B cell (primary cell): ENCODE measurements at places on chromosomes 1 and 21.
A peak's percentile ranks its signal among the peaks of the same experiment; 100 is the strongest.

DNA sequence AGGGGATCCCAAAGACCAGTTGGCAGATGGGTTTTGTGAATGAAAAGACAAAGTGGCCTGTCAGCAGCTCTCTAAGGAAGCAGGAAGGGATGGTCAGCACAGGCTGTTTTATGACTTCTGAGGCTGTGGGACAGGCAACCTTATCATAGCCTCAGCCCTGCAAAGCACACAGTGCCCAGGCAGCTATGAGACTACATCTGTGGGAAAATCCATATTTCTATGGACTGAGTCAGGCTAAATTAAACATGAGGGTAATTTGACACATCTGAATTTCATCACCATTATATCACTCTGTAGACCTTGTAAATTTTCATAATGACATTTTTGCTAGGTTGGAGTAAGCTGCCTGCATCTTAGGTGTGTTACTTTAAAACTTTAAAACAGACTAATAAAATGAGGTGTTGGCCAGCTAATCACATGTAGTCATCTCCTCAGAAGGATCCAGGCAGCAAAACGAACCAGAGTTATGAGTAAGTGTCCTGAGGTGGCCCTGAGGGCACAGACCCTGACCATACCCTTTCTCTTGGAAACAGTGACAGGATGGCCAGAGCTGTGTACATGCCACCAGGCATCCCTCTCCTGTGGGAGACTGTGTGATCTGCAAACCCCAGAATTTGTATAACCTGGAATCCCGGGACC lies 14.6 kb downstream of the NGF start:
- DNase-seq: no peak

- no peak for DNase-seq
Observed at GRCh38 chr1:25554886-25555752, 11.7 kb downstream of the LDLRAP1 start.

- no peak for DNase-seq
Observed at GRCh38 chr1:108892356-108893140, 15.8 kb downstream of the GPSM2 start.

GRCh38 chr1:193030280-193030679 lies 28.9 kb downstream of the UCHL5 start:
- DNase-seq: no peak

- DNase-seq: no peak
Observed at GRCh38 chr1:243977094-243977493, 74.0 kb upstream of the ZBTB18 start.

GRCh38 chr1:81151206-81151605 lies 649.5 kb upstream of the ADGRL2 start:
- no peak for DNase-seq

GRCh38 chr1:47871799-47872353 lies 125.3 kb downstream of the TRABD2B start:
- no peak for DNase-seq

DNA sequence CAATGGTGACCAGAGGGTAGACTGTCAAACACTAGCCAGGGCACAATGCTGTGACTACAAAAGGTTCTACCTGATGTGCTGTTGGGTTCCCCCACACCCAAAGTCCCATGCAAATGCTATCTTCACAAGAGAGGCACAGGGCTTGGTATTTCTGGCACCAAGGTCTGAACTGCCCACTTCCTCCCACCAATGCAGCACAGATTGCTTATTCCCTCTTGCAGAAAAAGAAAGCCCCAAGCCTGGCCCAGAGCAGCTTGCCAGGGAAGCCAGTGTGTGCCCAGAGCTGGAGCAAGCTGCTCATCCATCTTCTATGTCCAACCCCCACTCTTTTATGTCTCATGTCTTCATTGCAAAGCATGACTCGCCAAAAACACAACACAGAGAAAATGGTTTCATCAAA lies 149.4 kb upstream of the CAMK1G start:
- DNase-seq: no peak

DNA sequence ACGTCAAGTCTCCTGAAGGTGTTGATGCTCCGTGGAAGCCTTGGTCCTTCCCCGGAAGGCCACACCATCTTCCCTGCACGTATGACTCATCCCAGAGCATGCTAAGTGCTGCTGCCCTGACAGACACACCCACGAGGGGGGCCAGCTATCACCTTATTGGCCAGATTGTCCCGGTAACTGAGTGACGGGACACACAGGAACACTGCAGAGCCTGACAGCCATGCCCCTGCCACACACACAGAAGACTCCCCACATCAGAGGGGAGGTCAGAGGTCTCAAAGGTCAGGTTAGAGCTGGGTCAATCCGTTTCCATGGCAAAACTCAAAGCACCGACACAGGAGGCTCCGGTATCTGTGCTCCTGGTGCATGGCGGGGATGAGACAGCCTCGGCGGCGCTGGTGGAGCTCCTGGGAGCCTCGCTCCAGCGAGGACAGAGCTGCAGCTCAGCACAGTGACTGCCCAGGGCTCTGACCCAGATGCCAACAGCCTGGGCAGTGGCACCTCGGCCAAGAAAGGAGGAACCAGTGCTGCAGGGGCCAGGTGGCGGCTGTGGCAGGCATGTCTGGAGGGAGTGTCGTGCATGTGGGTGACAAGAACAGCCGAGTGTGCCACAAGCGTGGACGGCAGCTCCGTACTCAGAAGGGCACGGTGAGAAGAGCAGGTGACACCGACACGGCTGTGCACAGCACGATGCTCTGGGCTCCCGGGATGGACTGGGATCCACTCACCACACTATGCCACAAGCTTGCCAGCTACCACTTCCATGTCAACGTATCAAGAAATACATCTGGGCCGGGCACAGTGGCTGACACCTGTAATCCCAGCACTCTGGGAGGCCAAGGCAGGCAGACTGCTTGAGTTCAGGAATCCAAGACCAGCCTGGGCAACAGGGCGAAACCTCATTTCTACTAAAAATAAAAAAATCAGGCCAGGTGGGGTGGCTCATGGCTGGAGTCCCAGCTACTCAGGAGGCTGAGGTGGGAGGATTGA lies 14.8 kb upstream of the TMEM240 start:
- DNase-seq: no peak

DNA sequence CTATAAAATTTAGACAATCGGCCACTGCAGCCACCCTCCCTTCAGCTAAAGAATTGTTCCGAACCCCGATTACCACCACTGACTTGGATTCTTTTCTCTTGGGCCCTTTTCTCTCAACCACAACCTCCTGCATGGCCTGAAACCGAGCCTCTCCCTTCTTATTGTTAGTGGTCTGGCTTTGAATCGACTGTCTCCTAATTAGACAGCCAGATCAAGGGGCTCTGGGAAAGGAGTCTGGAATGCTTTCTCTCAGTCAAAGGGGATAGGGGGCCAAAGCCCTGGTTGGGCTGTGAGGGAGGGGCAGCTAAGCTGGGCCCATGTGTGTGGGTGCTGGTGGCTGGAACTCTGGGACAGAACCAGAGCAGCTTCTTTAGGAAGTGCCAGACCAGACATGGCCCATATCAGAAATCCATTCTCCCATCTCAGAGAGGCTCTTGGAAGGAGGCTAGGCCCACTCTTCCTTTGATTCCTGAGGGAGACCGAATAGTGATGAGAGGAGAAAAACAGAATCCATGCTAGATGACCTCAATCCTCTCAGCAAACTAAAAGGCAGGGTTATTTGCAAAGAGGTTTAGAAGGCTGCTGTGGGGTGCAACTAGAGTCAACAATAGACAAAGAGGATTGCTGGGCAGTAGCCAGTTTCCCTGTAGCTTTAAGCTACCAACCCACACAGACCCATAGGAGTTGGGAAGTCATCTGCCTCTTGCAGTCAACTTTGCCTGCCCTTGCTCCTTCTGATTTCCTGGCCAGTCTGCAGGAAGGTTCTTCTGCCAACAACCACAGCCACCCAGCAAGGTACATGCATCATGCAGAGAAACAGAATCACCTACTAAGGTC lies 117.6 kb downstream of the AK5 start:
- no peak for DNase-seq

DNA sequence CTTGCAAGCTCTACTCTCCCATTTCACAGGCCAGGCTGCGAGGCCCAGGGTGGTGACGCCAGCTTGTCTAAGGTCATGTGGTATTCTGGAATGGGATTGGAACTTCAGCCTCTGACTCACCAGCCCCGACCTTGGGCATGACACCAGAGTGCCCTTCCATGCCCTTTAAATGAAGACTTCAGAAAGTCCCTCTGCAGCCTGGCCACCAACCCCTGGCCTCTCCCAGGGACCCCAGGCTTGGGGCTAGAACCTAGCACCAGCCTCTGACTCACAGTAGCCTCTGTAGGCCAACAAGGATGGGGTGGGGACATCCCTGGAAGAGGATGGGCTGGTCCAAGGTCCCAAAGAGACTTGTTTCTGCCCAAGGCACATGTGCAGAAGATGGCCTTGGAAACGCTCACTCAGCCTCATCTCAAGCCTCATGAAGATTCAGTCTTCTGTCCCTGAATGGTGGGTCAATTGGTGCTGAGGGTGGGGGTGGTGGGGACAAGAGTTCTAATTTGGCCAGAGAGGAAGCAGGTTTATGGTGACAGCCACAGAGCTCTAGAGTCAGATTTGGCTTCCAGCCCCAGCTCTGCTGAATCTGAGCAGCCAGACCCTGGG lies 36.1 kb upstream of the RUNX3 start:
- DNase-seq: no peak

DNA sequence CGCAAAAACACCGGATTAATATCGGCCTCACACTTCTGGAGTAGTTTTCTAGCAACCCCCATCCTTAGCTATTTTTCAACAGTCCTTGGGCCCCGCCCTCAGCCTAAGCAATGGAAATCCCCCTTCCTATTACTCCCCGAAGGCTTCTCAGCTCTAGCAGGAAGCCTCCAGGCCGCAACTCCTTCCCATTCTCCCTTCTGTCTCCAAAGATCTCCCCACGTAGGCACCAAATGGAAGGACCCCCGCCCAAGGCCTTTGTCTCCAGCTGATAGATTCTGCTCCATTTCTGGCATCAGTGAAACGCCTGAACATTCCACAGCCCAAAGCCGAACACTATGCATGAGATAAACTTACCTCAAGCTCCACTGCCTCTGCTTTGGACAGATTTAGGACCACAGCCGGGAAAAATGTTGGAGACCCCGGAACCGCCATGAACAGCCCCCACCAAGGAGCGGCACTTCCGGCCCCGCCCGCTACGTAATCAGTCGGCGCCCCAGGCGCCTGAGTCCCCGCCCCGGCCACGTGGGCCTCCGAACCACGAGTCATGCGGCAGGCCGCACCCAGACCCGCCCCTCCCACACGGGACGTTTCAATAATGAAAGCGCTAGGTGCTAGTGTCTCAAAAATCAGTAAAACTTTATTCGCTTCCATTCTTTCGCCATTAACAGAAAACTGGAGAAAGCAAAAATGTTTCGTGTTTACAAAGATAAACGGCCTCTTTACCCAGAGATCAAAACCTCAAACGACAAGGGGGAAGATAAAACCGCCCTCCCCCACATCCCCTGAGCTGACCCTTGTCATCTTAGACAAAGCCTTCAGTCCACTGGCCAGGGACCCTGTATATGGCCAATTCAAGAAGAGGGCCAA lies at the start of gene NRAS:
TSS of gene NRAS (minus strand) at position 468 of the 867 bp plus-strand sequence. CDS start 611 bp downstream, outside the sequence.
- peak; percentile 96 for DNase-seq

DNA sequence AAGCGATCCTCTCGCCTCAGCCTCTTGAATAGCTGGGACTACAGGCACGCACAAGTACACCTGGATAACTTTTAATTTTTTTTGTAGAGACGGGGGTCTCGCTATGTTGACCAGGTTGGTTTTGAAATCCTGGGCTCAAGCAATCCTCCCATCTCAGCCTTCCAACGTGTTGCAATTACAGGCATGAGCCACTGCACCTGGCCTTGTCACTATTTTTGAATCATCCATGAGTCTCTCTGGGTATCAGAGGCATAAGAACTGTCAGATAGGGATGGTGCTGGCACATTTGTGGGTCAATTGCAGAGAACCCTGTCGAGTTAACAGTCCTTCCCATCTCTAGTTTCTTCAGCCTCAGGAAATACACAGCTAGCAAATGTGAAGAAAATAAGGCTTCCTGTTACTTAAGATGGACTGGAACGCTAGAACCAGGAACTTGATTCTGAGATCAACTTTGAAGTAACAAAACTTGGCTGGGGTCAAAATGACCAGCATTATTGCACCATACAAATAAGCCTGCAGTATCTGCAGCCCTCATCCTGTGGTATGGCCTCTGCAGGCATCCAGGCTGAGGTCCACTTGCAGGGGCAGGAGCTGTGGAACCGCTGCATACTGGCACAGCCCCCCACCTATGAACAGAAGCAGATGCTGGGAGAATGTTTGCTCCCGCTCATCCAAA lies 124.3 kb upstream of the GADD45A start:
- no peak for DNase-seq
